ENCODE measurements at places on chromosomes 16 and 17.
A peak's percentile ranks its signal among the peaks of the same experiment; 100 is the strongest.

- DNase-seq, result no peak
Measured at GRCh38 chr17:17971431-17972125, 622 bp downstream of the TOM1L2 start.

DNA sequence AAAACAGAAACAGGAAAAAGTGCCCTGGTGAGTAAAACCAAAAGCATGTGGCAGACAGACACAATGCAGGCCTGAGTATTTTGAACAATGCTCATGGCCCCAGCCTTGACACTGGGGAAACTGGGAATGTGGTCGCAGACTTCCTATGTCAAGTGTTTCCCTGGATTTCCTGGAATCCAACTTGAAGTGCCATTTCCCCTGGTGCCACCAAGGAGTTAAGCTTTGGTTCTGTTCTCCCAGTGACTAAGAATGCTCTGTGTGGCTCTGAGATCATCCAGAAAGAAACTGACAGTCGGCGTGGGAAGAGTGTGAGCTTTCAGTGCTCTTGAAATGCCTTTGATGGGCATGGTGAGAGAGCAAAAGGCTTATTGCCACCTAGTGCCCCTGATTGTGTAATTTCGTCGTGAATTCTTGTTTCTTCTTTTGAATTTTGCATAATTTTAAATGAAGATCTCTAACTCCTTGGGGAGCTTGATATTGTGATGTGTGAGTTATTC lies 96.0 kb downstream of the YPEL2 start:
- DNase-seq, result peak; percentile 48

GRCh38 chr17:66715745-66716156 lies 119.2 kb upstream of the CACNG5 start:
- DNase-seq, result no peak

GRCh38 chr16:49278567-49278827 lies 3.1 kb downstream of the CBLN1 start:
- no peak for DNase-seq

- DNase-seq, result no peak
Measured at GRCh38 chr17:15267996-15268395, 2.9 kb upstream of the PMP22 start.

DNA sequence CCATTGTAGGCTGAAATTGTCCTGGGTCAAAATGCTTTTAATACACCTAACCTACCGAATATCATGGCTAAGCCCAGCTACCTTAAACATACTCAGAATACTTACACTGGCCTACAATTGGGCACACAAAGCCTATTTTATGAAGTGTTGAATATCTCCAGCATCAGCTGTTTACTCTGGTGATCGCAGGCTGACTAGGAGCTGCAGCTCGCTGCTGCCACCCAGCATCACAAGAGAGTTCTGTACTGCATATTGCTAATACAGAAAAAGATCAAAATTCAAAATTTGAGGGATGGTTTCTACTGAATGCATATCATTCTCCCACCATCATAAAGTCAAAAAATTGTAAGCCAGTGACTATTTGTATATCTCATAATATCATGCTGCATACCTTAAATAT lies 55.3 kb downstream of the ULK2 start:
- DNase-seq, result no peak

DNA sequence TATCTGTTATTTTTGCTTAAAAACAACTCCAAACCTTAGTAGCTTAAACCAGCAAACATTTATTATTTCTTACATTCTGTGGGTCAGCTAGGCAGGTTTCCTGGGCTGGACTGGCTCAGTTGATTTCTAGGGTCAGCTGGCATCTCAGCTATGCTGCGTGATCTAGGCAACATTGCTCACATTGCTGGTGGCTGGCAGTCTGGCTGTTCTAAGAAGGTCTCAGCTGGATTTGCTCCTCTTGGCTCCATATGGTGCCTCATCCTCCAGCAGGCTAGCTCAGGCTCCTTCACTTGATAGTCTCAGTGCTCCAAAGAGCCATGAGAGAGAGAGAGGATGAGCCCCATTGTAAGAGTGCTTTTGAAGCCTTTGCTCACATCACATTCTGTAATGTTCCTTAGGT lies 470.6 kb upstream of the CDH5 start:
- DNase-seq, result no peak

DNA sequence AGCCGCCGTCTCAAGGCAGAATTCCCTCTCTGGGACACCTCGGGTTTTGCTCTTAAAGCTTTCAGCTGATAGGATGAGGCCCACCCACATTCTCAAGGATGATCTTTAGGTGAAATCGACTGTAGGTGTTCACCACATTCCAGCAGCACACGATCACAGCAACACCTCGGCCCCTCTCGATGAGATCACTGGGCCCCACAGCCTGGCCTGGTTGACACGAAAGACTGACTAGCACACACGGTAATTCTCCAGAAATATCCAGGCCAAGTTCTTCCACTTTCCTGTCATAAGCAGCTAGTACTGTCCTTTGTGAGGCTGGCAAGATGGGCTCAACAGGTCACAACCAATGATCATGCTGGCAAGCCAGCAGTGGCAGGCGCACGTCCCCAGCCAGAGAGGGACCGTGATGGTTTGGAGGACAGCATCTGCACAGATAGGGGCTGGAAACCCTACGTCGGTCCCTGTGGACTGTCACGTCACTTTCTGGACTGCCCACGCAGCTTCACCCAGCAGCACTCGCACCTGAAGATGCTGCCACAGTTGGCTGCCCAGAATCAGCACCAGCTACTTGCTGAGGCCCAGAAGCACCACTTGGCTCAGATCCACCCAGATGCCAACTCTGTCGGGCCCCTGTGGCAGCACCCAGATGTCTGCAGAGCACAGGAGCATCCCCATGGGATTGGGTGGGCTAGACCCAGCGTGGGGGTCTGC lies 17.4 kb downstream of the TMC6 start:
- DNase-seq, result no peak

DNA sequence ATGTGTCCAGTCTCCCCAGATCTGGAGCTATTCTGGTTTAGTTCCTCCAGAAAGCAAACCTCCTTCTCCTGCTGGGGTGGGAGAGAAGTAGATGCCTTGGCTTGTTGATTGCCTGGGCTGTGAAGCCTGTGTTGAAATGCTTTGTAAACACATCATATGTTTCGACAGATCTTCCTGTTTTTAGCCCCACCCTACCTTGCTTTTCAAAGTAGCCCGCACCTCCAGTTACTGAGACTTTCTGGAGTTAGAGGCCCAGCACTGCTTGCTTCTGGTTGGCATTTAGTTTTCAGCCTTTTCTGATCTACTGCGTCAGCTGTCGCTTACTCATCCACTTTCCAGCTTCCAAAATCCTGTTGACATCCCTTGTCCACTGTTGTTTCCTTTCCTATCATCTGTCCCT lies 17.9 kb upstream of the NDEL1 start:
- DNase-seq, result no peak

DNA sequence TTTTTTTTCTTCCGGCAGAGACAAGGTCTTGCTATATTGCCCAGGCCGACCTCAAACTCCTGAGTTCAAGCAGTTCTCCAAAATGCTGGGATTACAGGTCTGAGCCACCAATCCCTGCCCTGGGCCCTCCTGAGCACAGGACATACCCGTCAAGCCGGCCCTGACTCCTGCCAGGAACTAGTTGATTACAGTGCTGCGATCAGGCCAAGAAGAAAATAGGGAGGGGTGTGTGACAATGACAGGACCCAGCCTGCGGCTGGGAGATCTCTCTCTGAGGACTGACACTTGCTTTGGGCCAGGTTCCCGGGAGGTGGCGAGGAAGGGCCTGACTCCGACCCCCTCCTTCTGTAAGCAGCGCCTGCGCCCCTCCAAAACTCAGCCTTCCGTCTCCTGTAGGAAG lies 276.6 kb downstream of the MRTFB start:
- DNase-seq, result no peak

GRCh38 chr17:38705803-38706504 lies 881 bp downstream of the MLLT6 start:
- peak; percentile 32 for DNase-seq

DNA sequence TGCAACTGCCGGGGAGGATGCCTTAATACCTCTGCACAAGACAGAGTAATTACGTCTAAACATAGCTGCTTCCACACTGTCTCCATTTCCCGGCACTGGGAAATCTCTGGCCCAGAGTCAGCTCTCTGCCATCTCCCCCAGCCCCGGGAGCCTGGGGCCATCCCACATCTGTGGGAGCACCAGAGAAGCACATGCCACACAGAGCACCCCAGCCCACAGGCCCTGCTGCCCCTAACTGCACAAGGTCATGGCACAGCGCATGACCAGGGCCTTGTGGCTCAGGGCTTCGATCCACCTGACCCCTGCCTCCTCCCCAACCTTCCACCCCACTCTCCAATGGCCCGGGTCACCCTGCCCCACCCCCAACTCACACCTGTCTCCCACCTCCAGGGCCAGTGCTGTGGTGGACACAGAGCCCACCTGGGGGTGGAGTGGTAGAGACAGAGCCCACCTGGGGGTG lies 36.6 kb upstream of the RBFOX3 start:
- DNase-seq, result no peak

DNA sequence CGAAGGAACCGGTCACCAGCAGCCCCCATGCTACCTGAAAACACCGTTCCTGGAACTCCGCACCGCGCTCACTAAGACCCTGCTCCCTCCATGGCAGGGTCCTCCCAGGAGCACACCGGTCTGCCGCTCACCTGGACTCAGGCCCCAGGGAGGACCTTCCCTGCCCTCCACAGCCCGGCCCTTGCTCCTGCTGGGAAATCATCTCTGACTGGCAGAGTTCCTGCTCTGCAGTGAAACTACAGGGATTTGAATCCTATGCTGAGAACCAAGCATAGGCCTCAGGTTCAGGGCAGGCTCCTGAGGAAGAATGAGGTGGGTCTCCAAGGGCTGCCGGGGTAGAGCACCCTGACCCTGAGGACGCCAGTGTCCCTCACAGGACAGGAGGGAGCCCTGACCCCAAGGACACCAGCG lies 88.5 kb downstream of the KCNJ12 start:
- no peak for DNase-seq

- DNase-seq, result no peak
Measured at GRCh38 chr17:50107790-50108414, 12.8 kb downstream of the PDK2 start.

GRCh38 chr16:78122774-78123315 lies 23.4 kb downstream of the WWOX start:
- no peak for DNase-seq

DNA sequence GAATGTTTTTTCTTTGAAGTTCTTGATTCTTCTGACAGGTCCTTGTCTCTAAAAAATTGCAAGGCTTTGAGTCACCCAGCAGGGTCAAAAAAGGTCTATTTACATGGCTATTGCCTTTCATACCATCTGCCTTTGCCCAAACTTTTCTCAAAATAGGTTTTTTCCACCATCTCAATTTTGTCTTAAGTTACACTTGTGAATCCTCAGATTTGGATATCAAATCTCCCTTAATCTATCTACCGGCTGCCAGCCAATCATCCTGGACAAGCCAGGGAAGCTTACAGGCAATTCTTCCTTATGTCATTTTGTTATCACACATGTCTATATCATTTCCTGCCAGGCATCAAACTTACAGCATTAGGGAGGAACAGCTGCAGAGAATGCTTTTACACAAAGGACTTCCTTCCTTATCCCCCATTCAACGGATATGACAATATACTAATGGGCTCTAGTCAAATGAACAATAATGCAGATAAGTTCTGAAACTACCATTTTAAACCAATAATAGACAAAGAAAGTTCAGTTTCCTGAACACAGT lies 104.1 kb upstream of the CORO6 start:
- no peak for DNase-seq

DNA sequence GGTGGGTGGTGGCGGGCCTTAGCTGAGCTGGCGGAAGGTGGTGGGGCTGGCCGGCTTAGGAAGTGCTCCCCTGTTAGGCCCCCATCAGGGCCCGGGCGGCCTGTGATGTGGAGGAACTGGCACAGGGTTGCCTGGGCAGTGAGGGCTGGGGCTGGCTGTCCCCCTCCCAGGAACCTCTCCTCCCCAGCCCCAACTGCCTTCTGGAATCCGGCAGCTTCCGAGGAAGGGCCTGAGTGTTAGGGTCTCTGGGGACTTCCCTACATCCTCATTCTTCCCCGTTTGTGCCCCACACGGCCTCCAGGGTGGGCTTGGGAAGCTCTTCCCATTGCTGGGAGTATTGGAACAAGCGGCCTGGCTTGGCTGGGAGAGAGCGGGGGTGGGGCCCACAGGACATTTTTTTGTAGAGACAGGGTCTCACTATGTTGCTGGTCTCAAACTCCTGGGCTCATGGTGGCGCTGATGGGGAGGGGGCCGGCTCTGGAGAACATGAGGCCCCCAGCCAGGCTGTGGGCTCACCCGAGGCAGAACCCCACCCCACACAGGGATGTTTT lies 89.9 kb upstream of the CIBAR2 start:
- DNase-seq, result no peak

DNA sequence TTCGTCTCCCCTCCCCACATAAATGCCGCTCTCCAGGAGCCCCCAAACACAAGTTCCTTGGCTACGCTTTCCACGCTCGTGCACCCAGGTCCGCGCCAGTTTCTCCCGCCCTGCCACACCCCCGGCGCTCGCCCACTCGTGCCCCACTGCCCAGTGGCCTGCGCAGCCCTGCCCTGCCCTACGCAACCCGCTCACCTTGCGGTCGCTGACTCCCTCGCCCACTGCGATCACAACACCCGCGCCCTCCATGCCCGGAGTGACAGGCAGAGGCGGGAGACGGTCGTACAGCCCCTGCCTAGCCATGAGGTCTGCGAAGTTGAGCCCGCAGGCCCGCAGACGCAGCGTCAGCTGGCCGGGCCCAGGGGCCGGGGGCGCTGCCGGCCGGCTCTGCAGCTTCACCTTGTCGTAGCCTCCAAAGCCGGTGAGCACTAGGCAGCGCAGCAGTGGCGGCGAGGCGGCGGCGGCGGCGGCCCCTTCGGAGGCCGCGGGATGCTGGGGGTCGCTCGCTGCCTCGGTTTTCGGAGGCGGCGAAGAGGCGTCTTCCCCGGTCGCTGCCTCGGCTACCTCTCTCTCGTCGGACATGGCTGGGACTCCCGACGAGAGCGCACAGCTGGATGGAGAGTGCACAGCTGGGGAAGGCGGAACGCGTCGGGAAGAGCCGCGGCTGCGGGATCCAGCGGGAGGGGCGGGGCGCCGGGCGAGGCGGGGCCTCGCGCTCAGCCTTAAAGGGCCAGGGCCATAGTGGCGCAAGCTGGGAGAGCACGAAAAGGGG lies at the start of gene VAT1:
TSS of gene VAT1 (minus strand) at position 645 of the 772 bp plus-strand sequence. CDS start at position 582, 63 bp downstream.
- DNase-seq, result no peak

Data from stimulated activated CD4-positive, alpha-beta T cell treated with anti-CD3 and anti-CD28 coated beads, Interleukin-12 subunit alpha, Interleukin-12 subunit beta, amount 100 ng/mL, for 48 hours (primary cell).